D341Med (cell line): ENCODE measurements at places on chromosomes 1 and 21.

GRCh38 chr1:32150847-32151246 is 28.6 kb upstream of the TXLNA start:
- no peak for DNase-seq

GRCh38 chr1:156750191-156750672 is 1.2 kb downstream of the HDGF start:
- DNase-seq: no peak

DNA sequence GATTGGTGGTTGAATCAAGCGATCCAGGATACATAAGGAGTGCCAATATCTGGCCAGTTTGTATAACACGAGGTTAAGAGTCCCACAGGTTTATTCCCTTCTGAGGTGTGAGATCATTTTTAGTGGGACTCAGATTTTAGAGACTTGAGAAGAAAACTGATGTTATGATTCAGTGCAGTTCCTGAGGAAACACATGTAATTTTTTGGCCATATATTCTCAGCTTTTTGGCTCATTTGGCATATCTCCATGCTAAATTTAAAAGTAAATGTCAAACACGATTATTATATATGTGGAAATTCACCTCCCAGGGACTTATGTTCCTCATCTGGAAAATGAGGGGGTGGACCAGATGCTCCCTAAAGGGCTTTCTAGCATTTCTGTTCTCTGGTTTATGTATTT is 39.2 kb upstream of the SERBP1 start:
- DNase-seq: no peak

DNA sequence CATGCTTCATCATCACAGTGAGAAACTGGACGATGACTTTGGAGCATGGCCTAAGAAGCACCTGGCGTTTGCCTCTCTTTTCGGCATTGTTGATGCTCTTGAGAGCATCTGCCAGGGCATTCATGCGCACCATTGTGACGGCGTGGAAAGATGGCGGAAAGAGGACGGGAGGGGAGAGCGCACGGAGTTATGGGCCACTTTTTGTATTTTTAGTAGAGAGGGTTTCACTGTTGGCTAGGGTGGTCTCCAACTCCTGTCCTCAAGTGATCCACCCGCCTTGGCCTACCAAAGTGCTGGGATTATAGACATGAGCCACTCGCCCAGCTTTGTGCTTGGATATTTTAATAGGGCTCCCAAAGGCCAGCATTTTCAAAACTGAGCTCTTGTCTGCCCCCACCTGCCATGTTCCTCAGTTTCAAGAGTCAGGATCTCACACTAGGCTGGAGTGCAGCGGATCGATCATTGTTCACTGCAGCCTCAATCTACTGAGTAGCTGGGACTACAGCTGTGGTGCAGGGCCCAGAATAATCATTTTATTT is 5.3 kb downstream of the RPS8 start:
- DNase-seq: no peak

GRCh38 chr1:156368889-156369684 is at the start of gene RHBG:
TSS of gene RHBG (plus strand) at chr1:156369211. CDS start at chr1:156369250, 39 bp downstream.
- DNase-seq: peak; percentile 46

DNA sequence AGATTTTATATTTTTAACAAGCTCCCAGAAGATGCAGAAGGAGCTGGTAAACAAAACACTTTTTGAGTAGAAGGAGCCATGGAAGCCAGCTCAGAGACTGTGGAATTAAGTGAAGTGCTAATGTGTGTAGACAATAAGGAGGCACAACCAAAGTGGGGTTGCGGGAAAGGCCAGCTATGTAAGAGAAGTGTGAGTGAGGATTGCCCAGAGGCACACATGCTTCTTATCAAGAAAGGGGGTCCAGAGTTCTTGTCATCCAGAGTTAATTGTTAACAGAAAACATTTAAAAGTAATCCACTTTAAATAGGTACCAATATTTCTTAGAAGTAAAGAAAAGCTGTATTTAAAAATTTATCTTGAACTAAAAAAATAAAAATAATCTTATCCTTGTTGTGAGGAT is 136.8 kb downstream of the OLFM3 start:
- no peak for DNase-seq

- DNase-seq: no peak
Observed at GRCh38 chr1:33460144-33460543, 12.3 kb upstream of the ZSCAN20 start.

GRCh38 chr1:203593723-203594122 is 32.9 kb upstream of the ATP2B4 start:
- DNase-seq: no peak

DNA sequence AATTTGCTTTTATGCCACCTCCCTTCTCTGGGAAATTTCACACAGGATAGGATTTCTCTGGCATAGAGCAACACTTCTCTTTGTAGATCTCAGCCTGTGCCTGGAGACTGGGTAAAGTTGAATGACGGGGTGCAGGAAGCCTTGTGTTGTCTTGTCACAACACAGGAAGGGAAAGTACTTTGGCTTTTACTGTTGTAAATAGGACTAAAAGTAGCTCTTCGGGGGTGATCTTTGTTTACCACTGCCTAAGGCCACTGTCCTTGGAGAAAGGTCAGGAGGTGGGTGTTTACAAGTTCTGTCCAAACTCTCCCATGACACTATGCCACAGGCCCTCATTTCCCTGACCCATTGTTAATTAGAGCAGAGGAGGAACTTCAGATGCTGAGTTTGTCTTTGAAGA is 139.7 kb downstream of the FGGY start:
- no peak for DNase-seq

- no peak for DNase-seq
Observed at GRCh38 chr1:198444792-198445191, 95.7 kb downstream of the ATP6V1G3 start.

DNA sequence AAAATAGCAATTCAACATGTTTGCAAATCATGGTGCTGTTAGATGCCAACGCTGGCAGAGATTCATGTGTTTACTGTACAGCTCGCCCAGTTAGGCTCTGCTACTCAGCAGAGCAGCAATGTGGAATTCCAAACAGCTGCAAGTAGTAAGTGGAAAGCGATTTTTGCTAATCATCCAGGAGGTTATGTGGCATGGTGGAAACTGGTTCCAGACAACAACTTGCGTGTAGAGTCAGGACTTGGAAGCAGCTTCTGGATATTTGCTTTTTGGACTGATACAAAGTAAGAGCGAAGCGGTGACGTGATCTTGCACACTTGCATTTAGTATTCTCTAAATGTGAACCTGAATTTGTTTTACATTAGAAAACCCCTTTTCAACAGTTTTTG is 27.1 kb upstream of the HHAT start:
- no peak for DNase-seq

- no peak for DNase-seq
Observed at GRCh38 chr1:173570370-173571007, 32.4 kb downstream of the SLC9C2 start.

- no peak for DNase-seq
Observed at GRCh38 chr1:65424573-65424889, 4.1 kb downstream of the LEPR start.

DNA sequence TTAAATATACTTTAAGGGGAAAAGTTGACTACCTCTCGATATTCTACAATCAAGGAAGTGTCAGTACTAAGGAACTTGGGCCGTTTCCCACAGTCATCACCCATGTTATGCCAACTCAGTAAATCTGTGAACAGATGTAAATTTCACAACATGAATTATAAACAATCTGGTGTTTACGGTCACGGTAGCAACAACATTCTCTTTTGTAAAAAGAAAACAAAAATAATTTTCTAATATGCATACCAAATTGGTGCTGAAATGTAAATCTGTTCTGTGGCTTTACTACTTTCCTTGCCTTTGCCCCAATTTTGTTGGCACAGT is 1.2 kb downstream of the SH3GLB1 start:
- no peak for DNase-seq

GRCh38 chr1:30416221-30416820 is 307.1 kb downstream of the MATN1 start:
- DNase-seq: peak; percentile 1
